Activated T-helper 2 cell treated with anti-CD3 and anti-CD28 coated beads, Interferon-gamma antibody, Interleukin-2, Interleukin-4, amounts not matched to agents 10 μg/mL and 5 μg/mL and 100 μg/mL, durations not matched to agents 14 hours and 24 hours and 36 hours (primary cell): ENCODE measurements at places on chromosomes 12 and 14. TPM values are rescaled to one million over a fixed set of nuclear protein-coding genes. Genes with fewer than 3 reads are reported as not detected.

- peaks cover 16% of the 10 kb centered on the region for H3K36me3 ChIP-seq
- H3K4me3 ChIP-seq, result peak overlapping the region; percentile 91
- peak overlapping the region; percentile 75 for H3K27ac ChIP-seq
Measured at GRCh38 chr14:73758392-73759182, 44.4 kb upstream of the PNMA1 start.

DNA sequence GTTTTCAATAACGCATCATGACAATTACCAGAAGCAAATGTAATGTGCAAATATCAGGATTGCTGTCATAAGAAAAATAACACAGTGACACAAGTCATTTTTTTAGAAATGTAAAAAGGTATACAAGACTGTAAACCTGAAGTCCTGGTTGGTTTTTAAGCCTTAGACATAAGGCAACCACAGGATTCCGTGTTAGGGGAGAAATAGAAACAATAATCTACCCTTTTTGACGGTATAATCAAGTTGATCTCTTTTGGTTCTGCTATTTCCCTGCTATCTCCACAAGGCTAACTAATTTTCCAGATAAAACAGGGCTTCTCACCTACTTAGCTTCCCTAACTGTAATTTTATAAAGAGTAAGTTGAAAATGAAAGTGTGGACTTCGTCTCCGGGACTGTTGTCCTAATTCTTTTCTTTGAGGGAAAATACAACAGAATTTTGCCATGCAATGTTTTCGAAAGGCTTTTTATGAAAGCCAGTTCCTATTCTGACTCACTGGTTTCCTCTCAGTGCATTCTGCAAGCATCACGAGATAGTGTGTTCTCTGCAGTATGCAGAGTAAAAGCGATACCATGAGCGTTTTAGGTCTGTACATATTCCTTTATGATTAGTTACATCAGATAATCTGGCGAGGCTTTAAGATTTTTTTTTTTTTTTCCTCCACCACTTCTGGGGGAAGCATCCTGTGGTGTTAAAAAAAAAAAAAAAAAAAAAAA lies 10.6 kb downstream of the MYO1H start:
- H3K4me1 ChIP-seq, result peaks cover 17% of the 10 kb centered on the region
- peak overlapping the region; percentile 67 for H3K27ac ChIP-seq
- DNase-seq, result peak; percentile 19
- H3K4me3 ChIP-seq, result peak overlapping the region; percentile 64
- H3K36me3 ChIP-seq, result no peaks in the 10 kb centered on the region

DNA sequence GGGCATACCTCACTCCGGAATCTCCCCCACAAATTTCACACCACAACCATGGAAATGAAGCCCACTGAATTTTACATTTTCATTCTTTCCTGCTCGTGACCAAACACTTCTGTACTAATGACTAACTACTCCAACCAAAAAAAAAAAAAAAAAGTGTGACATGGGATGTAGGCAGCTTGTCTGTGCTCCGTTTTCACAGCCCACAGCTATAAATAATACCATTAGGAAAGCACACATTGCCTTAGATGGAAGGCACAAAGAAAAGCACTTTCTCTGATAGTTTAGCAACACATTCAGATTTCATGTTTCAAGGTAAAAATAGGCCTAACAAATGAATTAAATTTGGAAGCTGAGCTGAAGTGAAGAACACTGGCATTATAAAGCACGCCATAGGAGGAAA lies 42.5 kb downstream of the DUSP6 start:
- H3K27ac ChIP-seq, result peak overlapping the region; percentile 23
- H3K36me3 ChIP-seq, result peaks cover 3% of the 10 kb centered on the region
- peaks cover 55% of the 10 kb centered on the region for H3K4me1 ChIP-seq
- DNase-seq, result no peak
- H3K27me3 ChIP-seq, result no peaks in the 10 kb centered on the region

- H3K27ac ChIP-seq, result peak overlapping the region; percentile 86
- H3K4me1 ChIP-seq, result peaks cover 35% of the 10 kb centered on the region
- no peaks in the 10 kb centered on the region for H3K36me3 ChIP-seq
- peak overlapping the region; percentile 68 for H3K4me3 ChIP-seq
- DNase-seq, result peak; percentile 83
- H3K27me3 ChIP-seq, result no peaks in the 10 kb centered on the region
Measured at GRCh38 chr12:7989827-7990491, 42.6 kb upstream of the FOXJ2 start.

HOXC6 gene
- total RNA-seq, result not detected in 2 replicates
